ENCODE measurements at places on chromosomes 2 and 18. TPM values are rescaled to one million over a fixed set of nuclear protein-coding genes. Genes with fewer than 3 reads are reported as not detected.

Gene C1GALT1C1L
- polyA plus RNA-seq = not detected

Gene SP140
- 85.7 TPM for polyA plus RNA-seq

DNA sequence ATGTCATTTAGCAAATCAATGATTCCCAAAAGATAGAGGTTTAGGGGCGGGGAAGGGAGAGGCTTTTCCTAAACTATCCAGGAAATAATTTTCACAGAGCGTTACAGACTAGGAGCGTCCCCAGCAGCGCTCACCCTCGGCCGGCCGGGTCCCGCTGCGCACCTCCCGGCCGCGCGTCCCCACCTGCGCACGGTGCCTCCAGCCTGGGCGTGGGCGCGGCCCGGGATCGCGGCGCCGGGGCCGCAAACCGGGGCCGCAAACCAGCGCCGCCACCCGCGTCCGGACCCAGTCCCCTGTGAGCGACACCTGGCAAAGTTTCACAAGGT is 684 bp upstream of the ZCCHC2 start:
- DNase-seq = no peak

GRCh38 chr2:25233916-25234605 is 65.7 kb upstream of the POMC start:
- no peak for DNase-seq

Gene GBX2
- not detected for polyA plus RNA-seq

Gene CLK1
- polyA plus RNA-seq = 63.3 TPM

- DNase-seq = no peak
Measured at GRCh38 chr2:231270221-231271114, 72.0 kb downstream of the ARMC9 start.

Gene HOXD12
- not detected for polyA plus RNA-seq

DNA sequence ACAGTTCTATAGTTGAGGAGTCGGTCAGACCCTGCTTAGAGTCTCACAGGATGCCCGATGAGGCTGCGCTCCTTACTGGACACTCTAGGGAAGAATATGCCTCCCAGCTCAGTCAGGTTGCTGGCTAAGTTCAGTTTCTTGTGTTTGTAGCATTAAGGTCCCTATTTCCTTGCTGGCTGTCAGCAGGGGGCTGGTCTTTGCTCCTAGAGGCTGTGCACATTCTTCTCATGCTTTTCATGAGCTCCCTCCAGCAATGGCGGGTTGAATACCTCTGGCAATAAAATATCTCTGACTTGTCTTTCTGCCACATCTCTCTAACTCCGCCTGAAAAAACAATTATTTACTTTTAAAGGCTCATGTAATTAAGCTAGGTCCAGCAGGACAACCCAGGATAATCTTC is 79.4 kb upstream of the DNAJC10 start:
- no peak for DNase-seq

DNA sequence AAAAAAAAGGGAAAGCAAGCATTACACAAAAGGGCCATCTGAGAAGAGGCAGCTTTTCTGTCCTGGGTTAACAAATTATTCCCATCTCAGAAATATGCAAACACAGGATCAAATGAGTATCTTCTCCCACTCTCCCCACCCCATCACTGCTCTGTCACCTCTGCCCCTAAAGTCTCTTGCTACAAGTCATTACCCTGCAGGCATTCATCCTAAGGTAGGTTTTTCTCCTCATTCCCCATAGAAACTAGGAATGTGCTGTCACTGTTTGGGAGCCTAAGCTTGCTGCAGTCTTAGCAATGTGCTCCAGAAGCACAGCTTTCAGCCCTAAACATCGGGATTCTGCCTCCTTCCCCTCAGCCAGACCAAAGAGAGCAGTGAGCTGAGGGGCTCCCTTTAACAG is 3.6 kb downstream of the LRRTM1 start:
- DNase-seq = no peak

GRCh38 chr2:50402654-50402960 is 629.3 kb downstream of the NRXN1 start:
- no peak for DNase-seq

Gene BCL2
- 7.9 TPM for polyA plus RNA-seq

- no peak for DNase-seq
Measured at GRCh38 chr2:112137516-112138158, 548 bp upstream of the FBLN7 start.

- no peak for DNase-seq
Measured at GRCh38 chr2:75503048-75503607, 57.6 kb downstream of the EVA1A start.

- DNase-seq = no peak
Measured at GRCh38 chr2:232903989-232904388, 33.9 kb downstream of the SNORC start.

DNA sequence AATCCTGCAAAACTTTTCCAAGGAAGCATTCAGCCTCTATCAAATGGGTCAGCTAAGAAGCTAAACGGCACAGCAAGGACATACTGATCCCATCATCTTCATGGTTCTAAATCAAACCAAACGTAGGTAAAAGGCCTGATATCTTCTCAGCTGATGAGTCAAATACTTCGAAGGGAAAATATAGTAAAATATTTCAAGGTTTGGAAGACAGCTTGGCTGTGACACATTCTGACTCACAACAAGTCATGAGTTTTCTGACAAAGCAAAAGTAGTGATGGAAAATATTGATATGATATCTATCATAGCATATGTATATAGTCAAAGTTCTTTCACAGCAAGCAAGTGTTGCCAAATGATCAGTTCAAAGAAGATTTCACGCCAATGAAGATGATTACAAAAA is 31.5 kb downstream of the DOCK10 start:
- DNase-seq = no peak

GRCh38 chr2:11873356-11874154 is 127.1 kb downstream of the LPIN1 start:
- no peak for DNase-seq

DNA sequence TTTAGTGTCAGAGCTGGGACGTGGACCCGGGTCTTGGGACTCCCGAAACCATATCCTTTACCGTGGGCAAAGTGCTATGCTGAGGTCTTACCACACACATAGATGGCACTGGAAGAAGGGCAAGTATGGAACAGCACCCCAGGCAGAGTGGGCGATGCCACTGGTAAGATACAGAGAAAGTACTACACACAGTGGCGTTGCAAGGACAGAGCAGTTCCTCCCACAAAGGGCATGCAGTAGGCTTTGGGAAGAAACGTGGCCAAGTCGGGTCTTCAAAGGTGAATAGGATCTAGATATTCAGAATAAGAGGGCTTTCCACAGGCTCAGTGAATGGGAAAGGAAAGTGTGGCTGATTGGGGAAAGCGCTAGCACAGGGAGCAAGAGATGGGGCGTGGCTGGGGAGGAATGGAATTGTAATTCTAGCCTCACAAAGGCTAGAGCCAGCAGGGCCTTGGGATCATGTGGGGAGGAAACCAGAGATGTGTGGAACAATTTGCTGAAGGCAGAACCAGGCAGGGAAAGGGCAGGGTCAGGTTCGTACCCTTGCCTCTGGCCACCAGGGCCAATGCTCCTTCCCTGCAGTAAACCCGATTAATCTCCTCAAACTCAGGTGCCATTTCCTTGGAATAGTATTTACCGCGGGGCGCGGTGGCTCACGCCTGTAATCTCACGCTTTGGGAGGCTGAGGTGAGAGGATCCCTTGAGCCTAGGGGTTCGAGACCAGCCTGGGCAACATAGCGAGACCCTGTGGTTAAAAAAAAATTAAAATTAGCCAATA is 36.0 kb downstream of the PCBP1 start:
- DNase-seq = no peak

DNA sequence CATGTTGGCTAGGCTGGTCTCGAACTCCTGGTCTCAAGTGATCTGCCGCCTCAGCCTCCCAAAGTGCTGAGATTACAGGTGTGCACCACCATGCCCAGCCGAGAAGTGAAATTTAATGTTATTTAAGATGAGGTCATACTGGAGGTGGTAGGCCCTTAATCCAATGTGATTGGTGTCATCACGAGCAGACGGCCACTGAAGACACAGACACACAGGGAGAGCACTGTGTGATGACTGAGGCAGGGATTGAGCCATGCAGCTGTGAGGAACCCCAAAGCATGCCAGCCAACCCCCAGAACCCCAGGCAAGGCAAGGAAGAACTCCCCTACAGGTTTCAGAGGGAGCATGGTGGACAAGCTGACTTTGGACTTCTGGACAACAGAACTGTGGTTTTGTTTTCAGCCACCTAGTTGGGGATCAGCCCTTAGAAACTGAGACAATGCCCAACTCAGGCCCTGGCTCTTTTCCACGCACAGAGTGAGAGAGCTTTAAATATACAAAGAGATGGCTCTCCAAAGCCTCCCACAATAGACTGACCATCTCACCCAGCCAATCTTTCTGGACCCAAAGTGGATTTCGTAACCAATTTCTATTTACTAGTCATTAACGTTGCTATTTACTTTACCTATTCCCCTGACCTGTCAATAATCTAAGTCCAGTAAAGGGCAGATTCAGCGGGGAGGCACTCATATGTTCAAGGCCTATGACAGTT is 34.2 kb downstream of the TBC1D8 start:
- no peak for DNase-seq

Gene TFCP2L1
- 0.09 TPM for polyA plus RNA-seq

Gene RIT2
- polyA plus RNA-seq = not detected

Gene LMAN2L
- 14.0 TPM for polyA plus RNA-seq

DNA sequence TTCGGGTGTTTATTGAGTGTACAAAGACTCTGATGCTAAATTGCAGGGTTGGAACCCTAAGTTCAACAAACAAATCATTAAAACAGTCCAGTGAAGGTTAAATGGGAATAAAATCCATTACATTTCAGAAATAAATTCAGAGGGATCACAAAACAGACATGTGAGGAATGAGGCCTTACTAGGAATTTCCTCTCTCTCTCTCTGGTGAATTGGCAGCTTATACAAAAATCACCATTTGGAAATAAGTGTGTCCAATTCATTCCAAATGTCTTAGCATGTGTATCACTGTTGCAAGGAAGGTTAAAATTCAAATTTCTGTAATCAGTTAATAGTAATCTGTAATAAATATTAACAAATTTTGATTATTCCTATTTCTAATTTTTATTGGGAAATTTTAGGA is 228.6 kb upstream of the PXDN start:
- no peak for DNase-seq

DNA sequence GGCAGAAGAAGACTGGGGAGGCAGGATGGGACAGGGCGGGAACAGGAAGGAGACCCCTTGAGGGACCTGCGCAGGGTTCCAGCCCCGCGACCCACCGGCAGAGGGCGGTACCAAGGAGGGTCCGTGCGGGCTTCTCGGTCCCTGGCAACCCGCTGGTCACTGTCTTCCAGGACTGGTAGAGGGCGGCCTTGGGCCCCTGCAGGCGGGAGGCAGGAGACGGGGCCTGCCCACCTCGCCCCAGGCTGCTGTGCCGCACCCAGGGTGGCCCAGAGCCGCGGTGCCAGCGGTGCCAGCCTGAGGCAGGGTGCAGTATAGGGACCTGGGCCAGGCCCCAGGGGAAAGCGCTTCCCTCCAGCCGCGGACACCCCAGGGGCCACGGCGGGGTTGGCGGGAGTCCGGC is 34.5 kb downstream of the NEURL3 start:
- DNase-seq = no peak

DNA sequence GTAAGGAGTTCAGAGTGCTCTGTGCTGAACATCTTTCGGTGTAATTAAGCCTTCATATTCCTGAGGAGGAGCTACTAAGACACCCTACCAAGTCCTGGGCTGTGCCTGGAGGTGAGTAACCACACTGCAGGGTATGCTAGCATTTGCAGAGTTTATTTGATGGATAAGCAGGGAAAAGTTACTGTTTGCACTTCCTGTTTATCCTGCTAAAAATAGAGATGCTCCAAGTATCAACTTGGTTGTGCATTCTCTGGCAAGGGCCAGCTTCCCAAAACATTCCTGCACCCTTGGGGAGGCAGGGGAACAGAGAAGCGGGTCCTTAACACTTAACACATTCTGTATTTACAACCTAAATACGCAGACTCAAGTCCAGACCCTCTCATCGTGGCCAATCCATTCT is 49.8 kb downstream of the PARD6G start:
- DNase-seq = no peak

Measured in GM12878 (cell line).